ENCODE measurements at places on chromosomes 12 and 14.

DNA sequence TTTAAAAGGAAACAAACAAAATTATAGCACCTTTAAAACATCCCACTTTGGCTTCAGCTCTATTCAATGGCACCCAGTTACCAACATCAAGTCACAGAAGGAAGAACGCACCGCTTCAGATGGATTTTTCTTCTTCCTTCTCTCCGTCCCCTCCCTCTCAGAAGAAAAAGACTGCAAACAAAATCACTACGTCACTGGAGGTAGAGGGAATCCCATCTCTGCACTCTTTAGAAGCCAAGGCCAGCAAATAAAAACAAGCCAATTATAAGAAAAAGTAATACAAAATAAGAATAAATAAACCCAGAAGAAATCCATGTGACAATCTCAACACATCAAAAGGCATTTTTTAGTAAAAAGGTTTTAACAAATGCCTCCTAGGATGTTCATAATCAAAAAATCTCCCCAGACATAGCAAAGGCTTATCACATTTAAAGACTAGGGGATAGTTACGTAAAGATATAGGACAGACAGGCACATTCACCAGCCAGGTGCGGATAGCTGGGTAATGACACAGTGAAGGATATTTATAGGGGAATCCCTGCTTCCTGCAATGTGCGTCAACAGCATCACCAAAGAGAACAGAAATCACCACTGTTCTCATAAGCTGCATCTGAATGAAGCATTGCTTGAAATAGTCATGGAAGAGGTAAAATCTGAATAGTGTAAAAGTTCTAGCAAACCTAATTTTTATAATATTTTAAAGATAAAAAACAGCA lies 89.4 kb downstream of the R3HDM2 start:
- DNase-seq, result no peak

GRCh38 chr12:54560374-54560858 lies 11.0 kb downstream of the PDE1B start:
- no peak for DNase-seq

DNA sequence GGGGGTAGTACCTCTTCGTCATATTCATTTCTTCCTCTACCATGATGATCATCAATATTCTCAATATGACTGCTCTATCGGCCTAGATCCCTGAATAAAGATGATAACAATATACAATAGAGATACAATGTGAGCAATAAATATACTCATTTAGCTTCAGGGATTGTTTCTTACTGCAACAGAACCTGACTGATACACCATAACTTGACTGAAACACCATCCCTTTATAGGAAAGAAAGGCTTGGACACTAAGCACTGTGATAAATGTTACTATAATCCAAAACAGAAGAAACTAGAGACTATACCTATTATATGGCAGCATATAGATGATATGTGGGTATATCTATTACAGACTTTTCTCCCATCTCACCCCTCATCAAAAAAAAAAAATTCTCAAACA lies 1.2 kb upstream of the RHOJ start:
- DNase-seq, result no peak

DNA sequence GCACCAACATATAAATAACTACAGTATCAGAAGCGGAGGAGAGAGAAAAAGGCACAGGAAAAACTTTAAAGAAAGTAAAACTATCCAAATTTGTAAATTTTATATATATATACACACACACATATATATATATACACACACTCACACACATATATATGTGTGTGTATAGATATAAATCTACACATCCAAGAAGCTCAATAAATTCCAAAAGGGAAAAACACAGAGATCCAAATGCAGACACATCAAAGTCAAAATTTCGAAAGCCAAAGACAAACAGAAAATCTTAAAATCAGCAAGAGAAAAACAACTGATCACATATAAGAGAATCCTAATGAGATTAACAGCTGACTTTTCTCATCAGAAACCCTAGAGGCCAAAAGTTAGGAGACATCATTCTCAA lies 37.3 kb downstream of the PARP11 start:
- DNase-seq, result no peak

DNA sequence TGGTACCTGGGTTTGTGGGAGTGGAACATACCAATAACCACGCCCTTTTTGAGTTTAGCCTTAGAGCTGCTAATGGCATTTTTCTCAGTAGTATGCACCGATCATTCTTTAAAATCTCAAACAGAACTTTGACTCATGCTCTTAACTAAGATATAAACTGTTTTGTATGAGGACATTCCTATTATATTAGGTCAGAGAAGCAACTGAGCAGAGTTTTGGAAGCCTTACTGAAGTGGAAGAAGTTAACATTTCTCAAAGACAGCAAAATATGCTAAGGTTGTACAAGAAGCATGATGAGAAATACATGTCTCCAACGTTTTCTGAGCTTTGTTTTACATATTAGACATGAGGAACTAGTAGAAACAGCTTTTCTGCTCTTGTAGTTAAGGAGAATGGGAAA lies 819.2 kb downstream of the FSCB start:
- DNase-seq, result no peak
